ENCODE measurements at places on chromosomes 12 and 14.

- no peak for DNase-seq
Measured at GRCh38 chr12:54974279-54974678, 10.3 kb downstream of the TESPA1 start.

GRCh38 chr12:24072302-24072701 is 122.8 kb upstream of the SOX5 start:
- DNase-seq = no peak

GRCh38 chr14:56808110-56808382 is 2.2 kb downstream of the OTX2 start:
- DNase-seq = no peak

DNA sequence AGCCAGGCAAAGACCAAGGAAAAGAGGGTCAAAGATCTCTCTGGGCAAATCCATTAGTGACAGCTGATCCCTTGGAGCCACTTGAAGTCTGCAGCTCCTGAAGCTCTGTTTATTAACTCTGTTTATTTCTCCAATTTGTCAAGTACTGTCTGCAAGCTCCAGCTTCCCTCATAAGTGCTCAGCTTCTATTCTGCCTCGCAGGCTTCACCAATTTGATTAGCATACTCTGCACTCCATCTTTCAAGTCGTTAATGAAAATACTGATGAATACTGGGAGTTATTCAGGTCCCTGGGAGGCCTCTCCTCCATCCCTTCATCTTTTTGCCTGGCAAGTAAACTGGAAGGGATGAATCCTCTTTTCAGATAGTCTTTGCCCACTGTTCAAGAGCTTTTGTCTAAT is 54.3 kb downstream of the TTC9 start:
- no peak for DNase-seq

- no peak for DNase-seq
Measured at GRCh38 chr12:41967668-41968500, 176.8 kb downstream of the GXYLT1 start.

All from stimulated activated CD8-positive, alpha-beta memory T cell treated with anti-CD3 and anti-CD28 coated beads, Interleukin-12 subunit alpha, Interleukin-12 subunit beta, amount 100 ng/mL, for 1 hour (primary cell).